ENCODE measurements at places on chromosomes 16 and 17.
A peak's percentile ranks its signal among the peaks of the same experiment; 100 is the strongest.

DNA sequence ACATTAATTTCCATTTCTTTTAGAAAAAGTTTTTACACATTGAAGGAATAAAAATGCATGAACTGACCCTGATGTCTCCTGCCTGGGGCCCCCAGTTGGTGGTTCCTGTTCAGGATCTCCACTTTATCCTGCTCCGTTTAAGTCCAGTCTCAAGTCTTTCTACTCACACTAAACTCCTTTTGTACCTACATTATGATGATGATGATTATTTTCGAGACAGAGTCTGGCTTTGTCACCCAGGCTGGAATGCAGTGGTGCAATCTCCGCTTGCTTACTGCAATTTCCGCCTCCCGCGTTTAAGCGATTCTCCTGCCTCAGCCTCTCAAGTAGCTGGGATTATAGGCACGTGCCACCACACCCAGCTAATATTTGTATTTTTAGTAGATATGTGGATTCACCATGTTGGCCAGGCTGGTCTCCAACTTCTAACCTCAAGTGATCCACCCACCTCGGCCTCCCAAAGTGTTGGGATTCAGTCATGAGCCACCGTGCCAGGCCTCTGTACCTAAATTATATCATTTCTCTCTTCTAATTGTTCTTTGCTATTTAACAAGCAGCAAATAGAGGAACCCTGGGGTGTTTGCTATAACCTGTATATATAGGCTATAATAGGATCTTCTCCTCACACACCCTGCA lies 2.2 kb upstream of the FOXK2 start:
- DNase-seq, result no peak

GRCh38 chr17:37493249-37494027 lies 3.7 kb downstream of the DUSP14 start:
- no peak for DNase-seq

DNA sequence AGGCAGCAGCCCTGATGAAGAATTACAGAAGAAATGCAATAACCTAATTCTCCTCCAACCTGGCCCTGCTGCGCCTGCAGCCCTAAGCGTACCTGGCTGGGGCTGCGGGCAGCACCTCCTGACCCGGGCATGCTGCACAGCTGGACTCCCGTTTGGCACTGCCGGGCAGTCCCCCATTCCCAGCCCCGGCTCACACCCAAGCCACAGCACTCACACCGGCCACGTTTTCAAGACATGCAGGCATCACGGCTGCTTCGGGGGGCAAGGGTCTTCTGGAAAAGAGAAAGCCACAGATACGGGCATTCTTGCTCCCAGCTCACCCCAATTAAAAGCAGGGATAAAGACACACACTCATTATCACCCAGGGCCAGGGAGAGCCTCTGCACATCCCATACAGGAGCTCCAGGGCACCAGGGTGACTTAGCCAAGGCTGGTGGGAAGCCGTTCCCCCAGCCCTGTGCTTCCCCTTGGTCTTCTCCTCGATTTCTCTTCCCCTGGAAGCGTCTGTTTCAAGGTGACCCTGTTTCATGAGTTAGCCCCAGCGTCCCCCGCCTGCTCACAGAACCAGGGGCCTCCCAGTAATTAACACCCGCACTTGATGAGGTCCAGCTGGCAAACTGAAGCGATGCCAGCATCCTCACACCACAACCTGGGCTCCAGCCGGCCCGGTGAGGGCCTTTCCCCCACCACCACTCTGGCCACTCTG lies 216.7 kb downstream of the C16orf78 start:
- no peak for DNase-seq

DNA sequence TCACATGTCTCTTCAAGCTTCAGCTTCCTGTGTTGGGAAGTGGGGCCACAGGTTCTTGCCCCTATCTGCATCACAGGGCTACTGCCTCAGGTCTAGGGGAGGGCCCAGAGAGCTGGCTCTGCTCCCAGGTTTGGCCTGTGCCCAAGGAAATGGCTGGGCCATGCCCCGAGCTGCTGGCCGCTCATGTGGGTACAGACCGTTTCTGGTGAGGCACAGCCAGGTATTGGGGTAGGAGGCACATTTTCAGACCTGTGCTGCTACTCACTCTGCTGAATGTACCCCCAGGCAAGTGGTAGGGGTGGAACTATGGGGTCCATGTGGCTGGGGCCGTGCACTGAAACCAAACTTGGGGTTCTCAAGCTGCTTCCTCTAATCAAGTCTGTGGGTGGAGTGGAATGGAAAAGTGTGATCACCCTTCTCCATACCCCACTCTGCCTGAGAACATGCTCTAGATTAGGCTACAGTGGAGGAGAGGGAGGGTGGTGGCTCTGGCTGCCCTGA lies 4.6 kb downstream of the GAS2L2 start:
- no peak for DNase-seq

GRCh38 chr16:5020551-5020950 lies 13.2 kb downstream of the NAGPA start:
- DNase-seq, result no peak

DNA sequence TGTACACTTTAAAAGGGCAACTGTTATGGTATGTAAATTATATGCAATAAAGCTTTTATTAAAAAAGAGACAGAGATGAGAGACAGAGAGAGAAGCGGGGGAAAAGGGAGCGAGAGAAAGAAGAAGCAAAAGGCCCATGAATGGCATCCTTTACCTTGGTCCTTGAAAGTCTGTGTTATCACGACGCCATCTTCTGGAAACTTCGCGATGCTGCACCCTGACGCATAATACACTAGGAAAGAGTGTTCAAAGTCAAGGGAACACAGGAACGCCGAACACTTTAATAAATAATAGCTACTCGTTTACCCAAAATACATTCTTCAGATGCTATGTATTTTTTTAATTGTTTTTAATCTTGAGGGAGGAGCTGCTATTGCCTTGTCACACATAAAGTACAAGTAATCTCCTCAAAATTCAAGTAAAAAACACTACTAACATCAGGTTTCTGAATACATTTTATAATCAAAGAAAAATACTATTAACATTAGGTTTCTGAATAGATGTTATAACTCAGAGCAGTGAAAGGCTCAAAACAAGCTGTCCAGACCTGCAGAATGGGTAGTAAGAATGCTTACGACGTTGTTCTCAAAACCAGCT lies 23.0 kb upstream of the SLC38A8 start:
- DNase-seq, result no peak

DNA sequence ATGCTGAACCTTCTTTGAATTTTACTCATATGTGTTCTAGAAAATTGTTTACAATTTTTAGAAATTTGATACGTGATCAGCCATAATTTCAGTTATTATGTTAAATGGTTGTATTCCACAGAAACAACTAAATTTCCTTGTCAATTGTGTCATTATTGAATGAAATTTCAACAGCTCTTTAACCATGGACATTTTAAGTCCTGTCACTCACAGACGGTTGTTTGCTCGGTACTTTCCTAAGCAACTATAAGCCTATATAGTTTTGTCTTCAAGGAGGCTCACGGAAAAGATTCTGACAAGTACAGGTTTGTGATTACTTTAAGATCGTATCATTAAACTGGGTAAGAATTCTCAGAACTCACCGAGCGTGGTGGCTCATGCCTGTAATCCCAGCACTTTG lies 31.8 kb downstream of the SLC39A11 start:
- DNase-seq, result no peak

GRCh38 chr16:17515421-17516210 lies 44.9 kb upstream of the XYLT1 start:
- DNase-seq, result no peak

GRCh38 chr16:75089486-75090202 lies 26.9 kb downstream of the LDHD start:
- DNase-seq, result no peak

- no peak for DNase-seq
Measured at GRCh38 chr17:49899191-49899485, 51.3 kb upstream of the TAC4 start.

DNA sequence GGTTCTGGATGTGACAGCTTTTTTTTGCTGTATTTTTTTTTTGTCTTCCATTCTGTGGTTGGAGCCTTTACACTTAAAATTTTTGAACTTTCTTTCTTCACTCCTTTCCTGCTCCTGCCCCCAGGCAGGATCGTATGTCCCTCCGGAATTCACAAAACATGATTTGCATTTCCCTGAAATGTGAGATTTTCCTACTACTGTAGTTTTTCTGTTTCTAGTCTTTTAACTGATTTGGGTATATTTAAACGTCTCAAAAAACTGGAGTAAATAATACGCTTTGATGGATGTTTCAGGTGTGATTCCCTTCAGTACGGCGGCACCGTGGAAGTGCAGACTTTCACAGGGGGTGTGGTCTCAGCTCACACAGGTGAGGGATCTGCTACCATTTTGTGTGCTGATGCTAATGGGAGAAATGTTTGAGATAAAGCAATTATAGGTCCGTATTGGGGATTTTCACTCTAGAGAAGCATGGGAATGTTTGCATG lies 686 bp downstream of the SRCAP start:
- no peak for DNase-seq

- DNase-seq, result no peak
Measured at GRCh38 chr17:58324409-58325288, 3.9 kb downstream of the TSPOAP1 start.

DNA sequence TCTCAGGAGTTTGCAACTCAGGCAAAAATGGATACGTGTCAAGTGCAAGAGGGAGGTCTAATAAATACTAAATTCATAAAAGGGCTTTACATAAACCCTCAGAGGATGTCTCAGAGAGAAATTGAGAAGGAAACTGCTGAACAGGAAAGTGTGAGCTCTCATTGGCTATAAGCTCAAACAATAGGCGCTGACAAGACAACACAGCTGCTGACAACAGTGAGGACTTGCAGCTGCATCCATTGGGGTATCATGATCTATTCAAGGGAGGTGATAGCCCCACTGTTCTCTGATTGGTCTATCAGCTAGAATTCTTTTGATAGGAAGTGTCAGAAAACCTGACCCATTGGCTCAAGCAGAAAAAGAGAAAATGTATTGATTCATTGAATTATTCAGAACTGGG lies 187.2 kb downstream of the CBLN1 start:
- DNase-seq, result no peak

- no peak for DNase-seq
Measured at GRCh38 chr16:22928882-22929435, 115.0 kb downstream of the HS3ST2 start.

DNA sequence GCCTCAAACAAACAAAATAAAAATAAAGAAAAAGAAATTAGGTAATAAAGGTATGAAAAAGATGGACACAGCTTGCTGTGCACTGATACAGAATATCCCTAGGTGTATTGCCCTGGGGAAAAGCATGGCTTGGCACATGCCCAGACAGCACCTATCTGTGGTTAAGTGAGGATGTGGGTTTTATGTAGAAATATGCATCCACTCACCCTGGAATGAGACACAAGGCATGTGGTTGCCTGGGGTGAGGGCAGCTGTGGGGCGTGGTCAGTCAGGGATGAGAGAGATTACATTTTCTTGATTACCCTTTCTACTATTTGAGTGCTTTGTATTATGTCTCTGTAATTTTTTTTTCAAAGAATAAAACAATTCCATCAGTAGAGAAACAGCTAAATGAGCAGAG lies 6.9 kb downstream of the PLLP start:
- DNase-seq, result peak; percentile 12

DNA sequence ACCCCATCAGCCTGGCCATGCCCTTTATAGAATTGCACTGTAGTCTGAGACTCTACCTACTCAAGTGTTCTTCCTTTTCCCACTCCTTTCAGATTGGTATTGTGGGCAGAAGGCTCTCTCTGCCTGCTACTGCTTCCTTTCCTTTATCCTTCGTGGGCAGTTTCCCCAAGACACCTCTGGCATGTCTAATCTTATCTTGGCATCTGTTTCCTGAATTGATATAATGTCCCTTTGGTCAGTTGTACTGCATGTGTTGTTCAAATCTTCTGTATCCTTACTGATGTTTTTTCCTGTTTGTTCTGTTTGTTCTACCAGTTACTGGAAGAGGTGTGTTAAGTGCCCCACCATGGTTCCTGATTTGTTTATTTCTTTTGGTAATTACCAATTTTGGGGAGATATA lies 29.5 kb upstream of the MSI2 start:
- no peak for DNase-seq

GRCh38 chr17:2904135-2904534 lies 107.9 kb downstream of the RAP1GAP2 start:
- no peak for DNase-seq

DNA sequence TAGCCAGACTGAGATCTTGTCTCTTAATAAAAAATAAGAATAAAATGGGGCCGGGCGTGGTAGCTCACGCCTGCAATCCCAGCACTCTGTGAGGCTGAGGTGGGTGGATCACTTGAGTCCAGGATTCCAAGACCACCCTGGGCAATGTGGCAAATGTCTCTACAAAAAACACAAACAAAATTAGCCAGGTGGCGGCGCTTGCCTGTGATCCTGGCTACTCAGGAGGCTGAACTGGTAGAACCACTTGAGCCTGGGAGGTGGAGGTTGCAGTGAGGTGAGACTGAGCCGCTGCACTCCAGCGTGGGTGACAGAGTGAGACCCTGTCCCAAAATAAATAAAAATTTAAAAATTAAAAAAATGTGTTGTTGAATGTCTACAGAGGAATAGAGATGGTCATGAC lies 2.9 kb upstream of the DEF8 start:
- DNase-seq, result no peak

DNA sequence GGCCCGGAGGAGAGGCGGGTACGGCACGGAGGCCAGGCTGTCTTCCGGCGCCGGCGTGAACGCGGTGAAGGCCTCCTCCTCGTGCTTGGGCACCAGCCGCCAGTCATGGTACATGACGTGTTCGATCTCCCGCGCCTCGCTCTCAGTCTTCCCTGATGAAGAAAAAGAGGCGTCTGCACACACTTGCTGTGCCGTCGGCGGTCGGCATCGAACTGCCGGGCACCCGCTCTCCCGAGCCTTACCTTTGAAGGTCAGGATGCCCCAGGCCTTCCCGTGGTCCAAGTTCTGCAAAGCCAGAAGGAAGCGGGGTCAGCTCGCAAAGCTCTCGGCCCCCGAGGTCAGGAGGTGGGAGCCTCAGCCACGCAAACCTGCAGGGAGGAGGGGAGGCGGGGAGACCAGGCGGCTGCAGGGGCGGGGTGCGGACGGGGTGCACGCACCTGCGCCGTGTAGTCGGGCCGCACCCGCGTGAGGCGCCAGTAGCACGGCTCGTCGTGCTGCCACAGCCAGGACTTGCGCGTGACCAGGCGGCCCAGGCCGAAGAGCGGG lies at the start of gene EME2:
Gene EME2 (plus strand): TSS at position 449 of the 546 bp plus-strand sequence. CDS start 418 bp downstream, outside the sequence.
- peak; percentile 47 for DNase-seq
